ENCODE measurements at places on chromosomes 16 and 17.

DNA sequence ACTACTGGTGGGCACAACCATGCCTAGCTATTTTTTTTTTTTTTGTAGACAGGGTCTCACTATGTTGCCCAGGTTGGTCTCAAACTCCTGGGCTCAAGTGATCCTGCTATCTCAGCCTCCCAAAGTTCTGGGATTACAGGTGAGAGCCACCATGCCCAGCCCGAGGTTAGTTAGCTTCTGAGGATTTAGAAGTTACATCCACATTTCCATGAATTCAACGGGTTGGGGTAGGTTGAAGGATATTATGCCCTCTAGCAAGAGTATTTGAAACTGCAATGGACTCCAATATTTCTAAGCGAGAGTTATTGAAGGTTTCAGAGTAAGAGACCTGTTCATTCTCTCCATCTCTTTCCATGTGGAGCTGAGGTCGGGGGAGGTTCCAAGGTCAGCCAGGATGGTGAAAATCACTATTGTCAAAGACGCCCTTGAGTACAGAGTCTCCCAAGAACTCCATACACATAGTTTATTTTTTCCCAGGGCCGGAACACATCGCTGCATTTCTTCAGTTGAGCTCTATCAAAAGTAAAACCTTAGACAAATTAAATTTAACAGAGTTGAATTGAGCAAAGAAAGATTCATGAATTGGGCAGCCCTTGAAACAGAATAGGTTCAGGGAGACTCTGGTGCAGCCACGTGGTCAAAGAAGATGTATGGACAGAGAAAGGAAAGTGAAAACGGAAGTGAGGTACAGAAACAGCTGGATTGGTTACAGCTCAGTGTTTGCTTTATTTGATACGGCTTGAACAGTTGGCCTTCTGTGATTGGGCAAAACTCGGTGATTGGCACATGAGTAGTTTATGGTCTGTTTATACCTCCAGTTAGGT is 19.0 kb upstream of the ITPRIPL2 start:
- DNase-seq = no peak

DNA sequence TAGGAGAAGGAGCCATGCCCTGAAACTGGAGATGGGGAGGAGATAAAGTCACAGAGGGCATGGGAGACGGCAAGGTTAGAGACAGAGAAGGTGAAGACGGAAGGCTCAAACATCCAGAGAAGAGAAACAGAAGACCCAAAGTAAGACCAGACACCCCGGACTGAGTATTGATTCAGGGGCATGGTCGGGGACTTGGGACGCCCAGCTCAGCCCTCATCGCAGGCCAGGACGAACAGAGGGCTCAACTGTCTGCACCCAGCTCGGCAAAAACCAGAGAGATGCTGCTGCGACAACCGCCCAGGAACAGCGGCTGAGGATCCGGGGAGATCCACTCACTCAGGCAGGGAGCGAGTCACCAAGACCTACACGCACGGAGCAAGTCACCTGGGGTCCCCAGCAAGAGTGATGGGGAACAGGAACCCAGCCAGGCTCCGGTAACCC is 999 bp downstream of the XYLT1 start:
- DNase-seq = no peak

- no peak for DNase-seq
Measured at GRCh38 chr17:34308371-34308770, 10.9 kb upstream of the CCL8 start.

DNA sequence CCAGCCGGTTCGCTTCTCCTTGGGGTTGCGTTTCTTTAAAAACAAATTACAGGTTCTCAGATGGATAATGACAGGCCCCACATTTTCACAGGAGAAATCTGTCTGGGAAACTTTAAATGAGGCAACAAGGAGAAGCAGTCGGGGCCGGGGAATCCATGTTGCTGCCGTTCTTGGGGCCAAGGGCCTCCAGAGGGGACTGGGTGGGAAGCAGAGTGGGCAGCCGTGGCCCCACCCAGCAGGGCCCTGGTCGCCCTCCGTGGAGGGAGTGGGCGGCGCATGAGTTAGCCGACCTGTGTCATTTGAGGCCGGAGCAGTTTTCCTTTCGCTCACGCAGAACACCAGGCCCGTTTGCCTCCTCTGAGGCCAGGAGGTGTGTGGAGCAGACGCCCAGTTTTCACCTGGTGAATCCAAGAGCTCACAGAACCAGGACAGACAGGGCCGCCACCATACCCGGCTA is 207.7 kb upstream of the CIBAR2 start:
- DNase-seq = no peak

GRCh38 chr17:64074704-64075426 is 54.4 kb upstream of the ICAM2 start:
- DNase-seq = no peak

All from NCI-H446 (cell line).